Mesenchymal stem cell (in vitro differentiated cells and primary cell): ENCODE measurements at places on chromosomes 7 and 10.

DNA sequence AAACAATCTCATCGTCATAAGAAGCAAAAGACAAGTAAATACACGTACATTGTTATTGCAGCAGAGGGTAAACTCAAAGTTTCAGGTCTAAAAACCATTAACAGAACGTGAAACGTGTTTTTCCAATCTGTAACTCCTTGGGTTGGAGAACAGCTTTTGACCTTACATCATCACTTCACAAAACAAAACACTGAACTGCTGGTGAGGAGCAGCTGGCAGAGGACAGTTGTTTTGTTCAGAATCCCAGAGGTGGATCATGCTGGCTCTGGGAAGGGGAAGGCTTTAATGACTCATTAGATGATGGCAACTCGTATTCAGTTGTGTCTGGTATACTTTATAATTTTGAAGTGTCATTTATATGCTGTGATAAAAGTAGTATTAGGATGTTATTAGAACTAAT is 923.0 kb upstream of the CELF2 start:
- DNase-seq: peak; percentile 30

DNA sequence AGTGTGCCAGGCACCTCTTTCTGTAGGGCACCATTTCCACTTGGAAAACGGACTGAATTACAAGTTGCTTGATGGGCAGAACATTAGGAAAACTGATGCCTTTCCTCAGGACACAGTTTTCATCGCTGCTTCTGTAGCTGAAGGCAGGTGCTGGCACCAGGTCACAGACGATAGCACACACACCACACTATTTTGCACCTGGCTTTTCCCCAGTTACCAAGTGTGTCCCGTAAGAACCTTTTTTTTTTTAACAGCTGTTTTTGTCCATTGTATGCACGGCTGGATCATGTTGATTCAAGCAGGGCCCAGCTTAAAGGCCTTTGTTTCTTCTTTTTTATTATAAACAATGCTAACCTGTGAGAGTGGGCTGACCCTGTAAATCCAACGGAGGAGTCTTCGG is 1.3 kb upstream of the GET4 start:
- DNase-seq: no peak

DNA sequence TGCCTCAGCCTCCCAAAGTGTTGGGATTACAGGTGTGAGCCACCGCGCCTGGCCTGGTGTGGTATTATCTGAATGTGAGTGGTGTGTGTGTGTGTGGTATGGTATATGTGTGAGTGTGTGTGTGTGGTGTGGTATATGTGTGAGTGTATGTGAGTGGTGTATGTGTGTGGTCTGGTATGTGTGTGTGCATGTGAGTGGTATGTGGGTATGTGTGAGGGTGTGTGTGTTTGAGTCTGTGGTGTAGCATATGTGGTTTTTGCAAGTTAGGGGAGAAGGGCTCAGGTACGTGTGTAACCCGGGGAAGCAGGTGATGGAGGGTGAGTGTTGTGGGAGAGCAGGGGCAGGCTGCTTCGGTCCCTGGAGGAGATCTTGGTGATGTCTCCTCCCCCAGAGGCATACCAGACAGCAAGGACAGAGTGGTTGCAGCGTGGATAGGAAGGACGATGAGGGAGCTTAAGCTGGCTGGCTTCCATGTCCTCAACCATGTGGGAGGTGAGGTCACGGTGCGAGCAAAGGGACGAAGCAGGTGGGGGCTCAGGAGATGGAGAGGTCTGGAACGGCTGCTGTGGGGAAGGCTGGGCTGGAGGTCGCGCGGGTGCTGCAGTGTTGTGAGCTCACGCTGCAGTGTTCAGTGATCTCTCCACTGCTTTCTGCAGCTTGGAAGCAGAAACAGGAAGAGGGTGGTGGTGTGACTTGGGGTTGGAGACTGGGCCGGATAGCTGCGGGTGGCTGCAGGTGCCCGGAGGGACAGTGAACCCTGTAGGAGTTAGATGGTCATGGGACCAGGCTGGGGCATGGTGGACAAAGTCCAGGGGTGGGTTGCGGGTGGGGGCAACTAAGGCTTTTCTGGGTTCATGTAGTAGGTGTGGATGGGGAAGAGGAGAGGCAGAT is 5.0 kb downstream of the ZYX start:
- no peak for DNase-seq

- no peak for DNase-seq
Observed at GRCh38 chr7:55044791-55045190, 26.0 kb downstream of the EGFR start.

- DNase-seq: no peak
Observed at GRCh38 chr7:11609096-11609670, 222.8 kb downstream of the THSD7A start.

GRCh38 chr7:42236266-42236975 is 588 bp downstream of the GLI3 start:
- peak; percentile 76 for DNase-seq

GRCh38 chr7:19353180-19353579 is 208.0 kb upstream of the FERD3L start:
- DNase-seq: no peak

- DNase-seq: no peak
Observed at GRCh38 chr10:90088024-90088317, 386.6 kb downstream of the KIF20B start.

- no peak for DNase-seq
Observed at GRCh38 chr10:31350891-31351290, 31.9 kb downstream of the ZEB1 start.

DNA sequence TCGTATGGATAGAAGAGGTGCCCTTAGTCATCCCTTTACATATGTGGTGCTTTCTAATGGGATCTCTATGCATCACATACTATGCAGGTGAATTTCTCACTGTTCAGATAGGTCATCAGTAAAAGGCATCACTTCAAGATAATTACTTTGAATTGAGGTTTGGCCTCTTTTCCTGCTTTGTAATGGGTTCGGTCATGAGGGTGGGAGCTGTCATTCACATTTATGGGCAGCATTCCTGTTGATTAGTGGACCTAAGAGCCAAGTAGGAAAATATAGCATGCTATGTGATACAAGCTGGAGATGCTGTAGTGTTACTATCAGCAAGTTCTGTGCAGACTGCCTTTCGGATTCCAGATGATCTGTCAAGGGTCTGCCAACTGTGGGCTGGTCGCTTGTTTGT is 156.3 kb downstream of the LCOR start:
- no peak for DNase-seq

- no peak for DNase-seq
Observed at GRCh38 chr7:142188846-142189245, 69.0 kb downstream of the PRSS58 start.

DNA sequence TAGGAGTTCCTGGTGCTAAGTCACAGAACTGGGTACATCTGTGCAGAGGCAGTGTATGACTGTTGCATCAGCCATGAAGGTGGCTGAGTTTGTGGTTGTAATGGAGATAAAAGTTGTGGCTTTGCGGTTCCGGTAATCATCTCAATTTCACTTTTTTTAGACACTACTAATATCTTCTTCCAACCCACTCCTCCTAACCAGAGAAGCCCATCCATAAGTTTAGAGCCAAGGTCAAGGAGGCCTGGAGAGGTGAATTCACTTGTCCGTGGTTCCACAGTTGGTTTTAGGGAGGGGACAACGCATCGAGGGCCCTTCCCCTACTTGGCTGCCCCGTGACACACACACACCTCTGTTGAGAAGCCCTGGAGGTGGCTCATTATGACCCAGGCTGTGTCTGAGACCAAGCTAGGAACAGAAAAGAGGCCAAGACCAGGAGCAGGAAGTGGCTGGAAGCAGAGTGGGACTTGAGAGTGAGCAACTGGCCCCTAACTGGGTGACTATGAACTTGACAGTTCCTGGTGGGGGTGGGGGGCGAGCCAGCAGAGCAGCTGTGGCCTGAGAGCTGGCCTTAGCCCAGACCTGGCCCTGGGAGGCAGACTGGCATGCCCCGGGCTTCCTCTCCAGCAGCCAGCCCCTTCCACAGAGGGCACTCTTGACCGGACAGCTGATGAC is 66.8 kb upstream of the COL13A1 start:
- no peak for DNase-seq

DNA sequence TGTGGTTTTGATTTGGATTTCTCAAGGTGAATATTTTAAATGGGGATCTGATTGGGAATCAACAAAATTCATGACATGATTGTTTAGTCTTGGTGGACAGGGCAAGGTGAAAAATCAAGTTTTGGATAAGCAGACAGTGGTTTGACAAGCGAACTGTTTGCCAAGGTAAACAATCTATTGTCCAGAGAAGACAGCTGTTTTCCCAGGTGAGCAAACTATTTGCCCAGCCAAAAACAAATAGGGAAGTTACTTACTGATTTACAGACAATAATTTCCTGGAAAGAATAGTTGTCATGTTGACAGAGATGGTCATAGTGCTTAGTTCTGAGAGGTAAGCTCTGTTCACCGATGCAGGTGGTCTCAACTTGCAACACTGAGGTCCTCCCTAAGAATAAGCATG is 94.0 kb upstream of the STEAP1B start:
- DNase-seq: no peak

DNA sequence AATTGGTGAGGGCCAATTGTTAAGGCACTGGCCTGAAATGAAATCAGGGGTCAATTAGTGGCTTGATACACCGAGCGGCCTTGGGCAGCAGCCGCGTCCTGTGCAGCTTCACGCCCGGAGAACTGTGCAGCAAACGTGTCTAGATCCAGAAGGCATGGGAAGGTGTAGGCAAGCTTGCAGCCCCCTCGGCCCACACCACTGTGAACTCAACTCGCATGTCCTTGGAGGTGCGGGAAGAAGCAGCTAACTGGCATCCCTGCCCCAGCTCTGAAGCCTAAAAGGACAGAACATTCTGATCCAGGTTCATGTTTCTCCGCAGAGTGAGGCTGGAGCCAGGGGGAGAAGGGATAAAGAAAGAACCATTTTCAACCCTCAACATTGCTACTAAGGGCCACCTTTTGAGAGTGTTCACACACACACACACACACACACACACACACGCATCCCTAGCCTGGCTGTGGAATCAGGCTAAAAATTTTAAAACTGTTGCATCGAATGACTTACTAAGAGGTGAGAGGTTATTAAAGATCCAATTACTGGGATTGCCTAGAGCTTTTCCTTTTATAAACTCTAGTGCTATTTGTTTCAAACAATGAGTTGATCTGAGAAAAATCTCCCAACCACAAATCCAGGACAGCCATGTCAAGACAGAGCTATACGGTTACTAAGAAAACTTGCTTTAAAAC is 104.0 kb downstream of the PARP12 start:
- peak; percentile 73 for DNase-seq

- peak; percentile 1 for DNase-seq
Observed at GRCh38 chr7:137774793-137775201, 72.0 kb downstream of the DGKI start.

DNA sequence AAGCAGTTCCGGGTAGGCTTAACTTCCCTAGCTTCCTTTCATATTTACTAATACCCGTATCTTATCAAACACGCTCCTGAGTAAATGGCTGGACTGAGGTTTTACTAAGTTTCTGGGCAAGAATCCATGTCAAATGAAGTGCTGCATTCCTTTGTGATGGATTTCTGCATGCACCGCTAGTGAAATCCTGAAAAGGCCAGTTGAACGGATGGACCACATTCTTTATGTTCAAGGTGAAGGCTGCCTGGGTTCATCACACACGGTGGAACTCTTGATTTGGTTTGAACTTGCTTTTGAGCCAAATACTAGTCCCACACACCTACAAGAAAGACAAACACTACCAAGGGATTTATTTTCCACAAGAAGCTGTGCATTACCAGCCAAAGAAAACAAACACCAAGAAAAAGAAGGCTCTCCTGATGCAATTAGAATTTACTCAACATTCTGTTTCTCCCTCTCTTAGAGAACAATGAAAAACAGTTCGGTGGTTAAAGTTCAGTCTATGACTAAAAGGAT is 255.0 kb upstream of the SEMA3C start:
- peak; percentile 27 for DNase-seq

DNA sequence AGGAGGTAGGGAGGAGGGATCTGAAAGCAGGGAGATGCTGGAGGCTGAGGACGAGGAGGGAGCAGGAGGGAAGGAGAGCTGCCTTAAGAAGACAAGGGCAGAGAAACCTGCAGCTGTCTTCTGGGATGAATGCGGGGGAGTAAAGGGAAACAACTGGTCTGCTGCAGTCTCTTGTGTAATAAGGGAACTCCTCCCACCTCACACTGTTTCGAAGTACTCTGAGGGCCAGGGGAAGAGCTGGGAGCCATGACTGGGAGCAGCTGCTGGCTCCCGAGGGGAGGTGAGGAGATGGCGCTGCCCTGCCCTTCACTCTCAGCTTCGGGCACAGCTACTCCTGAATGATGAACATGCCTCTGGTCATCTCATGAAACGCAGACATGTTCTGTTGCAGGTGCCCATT is 65.1 kb downstream of the CLEC2L start:
- peak; percentile 76 for DNase-seq

DNA sequence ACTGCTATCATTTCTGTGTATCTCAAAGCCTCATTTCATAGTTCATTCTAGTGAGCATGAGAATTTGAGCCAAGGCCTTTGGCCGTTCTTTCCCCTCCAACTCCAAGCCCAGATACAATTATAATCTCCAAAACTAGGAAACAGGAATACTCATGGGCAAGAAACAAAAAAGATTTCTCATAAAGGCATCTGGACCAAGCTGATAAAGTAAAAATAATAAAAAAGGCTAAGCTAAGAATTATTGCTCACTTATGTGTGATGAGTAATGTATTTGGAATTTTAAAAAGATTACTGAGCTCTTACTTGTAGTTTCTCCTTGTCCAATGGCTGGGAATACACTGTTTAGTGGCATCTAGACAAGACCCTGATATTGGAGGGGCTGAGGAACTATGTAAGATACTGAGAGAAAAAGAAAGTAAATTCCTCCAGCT is 196.4 kb upstream of the POM121L12 start:
- DNase-seq: peak; percentile 80

GRCh38 chr7:83832009-83832408 is 183.1 kb upstream of the SEMA3E start:
- DNase-seq: no peak

DNA sequence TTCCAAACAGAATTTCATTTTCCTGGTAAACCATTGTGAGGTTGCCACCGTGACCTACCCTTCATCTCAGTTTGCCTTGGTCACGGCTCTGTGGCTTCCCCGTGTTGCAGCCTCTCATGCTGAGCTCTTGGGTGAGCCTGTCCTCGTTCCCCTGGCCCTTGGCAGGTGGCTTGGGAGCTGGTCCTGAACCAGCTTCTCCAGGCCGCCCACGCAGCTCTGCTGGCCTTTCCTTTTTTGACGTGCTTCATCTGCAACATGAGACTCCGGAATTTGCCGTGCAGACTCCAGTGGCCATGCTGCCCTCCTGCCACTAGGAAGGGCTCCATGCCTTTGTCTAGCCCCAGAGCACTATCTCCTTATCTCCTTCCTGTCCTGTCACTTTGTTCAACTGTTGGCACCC is 93.0 kb upstream of the NPS start:
- no peak for DNase-seq

DNA sequence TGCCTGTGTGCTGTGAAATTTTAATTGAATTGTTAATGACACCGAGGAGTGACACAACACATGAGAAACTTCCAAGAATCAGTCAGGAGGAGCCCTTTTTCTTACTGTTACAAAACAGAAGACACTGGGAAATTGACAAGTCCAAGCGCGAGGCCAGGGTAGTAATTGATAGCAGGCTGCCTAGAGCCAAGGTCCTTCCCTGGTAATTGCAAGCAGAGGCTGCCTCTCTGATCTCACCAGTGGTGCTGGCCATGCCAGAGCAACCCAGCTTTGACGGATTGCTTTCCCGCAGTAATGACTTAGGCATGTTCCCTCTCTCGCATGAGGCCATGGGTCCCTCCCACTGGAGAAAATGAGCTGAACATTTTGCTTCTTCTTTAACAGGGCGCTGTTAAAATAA is 111.5 kb downstream of the LRMDA start:
- DNase-seq: peak; percentile 72
